ENCODE measurements at places on chromosomes 7 and 10.

DNA sequence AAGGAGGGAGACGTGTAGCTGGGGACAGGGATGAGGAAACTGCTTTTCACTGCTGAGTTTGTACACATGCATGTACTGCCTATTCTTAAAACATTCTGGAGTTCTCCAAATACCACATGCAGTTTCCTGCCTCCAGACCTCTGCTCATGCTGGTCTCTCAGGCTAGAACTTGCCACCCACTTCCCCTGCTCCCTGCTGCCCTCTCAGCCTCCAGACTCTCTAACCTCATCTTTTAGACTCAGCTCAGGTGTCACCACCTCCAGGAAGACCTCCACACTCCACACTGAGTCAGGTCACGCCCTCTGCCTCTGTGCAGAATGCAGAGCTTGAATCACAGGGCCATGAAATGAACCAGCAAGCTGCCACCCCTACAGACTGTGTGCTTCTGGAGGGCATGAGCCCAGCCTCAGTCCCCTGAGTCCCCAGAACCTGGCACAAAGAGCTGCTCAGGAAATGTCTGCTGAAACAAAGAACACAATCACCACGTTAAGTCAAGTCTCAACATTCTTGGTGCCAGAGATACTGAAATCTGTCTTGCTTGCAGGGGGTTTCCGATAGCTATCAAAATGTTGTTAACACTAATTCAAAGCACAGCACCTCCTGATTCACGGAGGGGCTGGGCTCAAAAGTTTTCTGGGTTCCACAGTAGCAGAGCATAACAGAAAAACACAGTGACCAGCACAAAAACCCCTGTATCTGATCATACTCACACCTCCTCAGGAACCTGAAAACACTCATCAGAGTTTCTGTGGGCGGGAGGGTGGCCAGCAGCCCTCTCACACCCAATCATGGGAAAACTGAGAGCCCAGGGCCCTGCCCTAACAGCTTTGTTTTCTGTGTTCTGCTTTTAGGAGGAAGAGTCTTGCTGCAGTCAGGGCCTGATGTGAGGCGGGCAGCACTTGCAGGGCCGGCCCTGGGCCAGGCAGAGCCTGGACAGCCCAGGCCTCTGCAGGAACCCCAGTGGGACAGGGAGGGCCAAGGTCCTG, 21.1 kb downstream of the FAM53B start:
- peak; percentile 82 for DNase-seq

- no peak for DNase-seq
Measured at GRCh38 chr7:2880051-2880450, 35.9 kb upstream of the GNA12 start.

GRCh38 chr7:131722371-131722770, 165.9 kb upstream of the PODXL start:
- no peak for DNase-seq

GRCh38 chr7:143902332-143902899, 440 bp upstream of the TCAF1 start:
- no peak for DNase-seq

- DNase-seq, result no peak
Measured at GRCh38 chr10:93431361-93431760, 50.8 kb downstream of the MYOF start.

GRCh38 chr7:69363136-69363535, 235.1 kb upstream of the AUTS2 start:
- no peak for DNase-seq
